ENCODE measurements at places on chromosomes 4 and X.

DNA sequence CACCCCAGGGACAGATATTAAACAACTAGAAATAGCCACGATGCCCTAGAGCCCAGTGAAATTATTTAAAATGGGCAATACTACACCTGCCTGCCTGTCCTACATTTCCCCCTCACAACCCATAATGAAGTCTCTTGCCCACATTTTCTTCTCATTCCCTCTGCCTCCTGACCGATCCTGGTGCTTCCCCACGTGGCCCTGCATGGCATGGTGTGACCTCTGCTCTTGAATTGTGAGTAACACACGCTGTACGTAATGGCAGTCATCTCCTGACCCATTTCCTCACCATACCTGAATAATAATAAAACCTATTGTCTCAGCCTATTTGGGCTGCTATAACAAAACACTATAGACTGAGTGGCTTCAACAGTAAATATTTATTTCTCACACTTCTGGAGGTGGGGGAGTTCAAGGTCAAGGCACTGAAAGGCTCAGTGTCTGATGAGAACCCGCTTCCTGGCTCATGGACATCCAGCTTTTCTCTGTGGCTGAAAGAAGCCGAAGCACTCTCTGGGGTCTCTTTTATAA lies 77.0 kb upstream of the ENPP6 start:
- no peak for DNase-seq

GRCh38 chrX:8668813-8669212 lies 63.1 kb downstream of the ANOS1 start:
- no peak for DNase-seq

- no peak for DNase-seq
These were observed 429.3 kb downstream of the AFF2 start for GRCh38 chrX:148929686-148930085.

DNA sequence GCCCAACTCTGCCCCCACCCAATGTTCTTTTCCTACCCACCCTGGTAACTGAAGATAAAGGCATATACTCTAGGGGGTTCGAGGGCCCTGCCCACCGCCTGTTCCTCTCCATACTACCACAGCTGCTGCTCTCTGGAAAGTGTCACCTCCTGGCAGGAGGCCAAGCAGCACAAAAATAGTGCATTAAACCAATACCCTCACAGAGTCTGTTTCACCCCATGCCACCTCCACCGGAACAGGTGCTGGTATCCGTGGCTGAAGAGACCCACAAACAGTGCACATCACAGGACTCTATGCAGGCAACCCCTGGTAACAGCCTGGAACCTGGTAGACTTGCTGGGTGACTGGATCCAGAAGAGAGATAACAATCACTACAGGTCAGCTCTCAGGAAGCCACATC lies 85.1 kb upstream of the CTSO start:
- no peak for DNase-seq

DNA sequence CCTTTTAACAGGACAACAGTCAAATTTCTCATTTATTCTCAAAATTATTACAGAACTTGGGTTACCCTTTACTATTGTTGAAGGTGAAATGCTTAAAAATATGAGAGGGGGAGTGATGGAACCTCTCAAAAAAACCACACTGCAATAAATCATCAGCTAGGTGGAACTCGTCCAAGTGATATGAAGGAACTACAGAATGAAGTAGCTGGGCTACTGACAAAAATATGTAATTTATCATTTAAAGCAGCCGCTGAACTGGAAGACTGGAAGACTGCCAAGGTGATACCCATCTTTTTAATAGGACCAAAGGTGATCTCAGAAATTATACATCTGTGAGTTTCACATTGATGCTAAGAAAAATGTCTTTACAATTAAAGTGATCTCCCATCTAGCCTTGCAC lies 597.7 kb upstream of the TENM3 start:
- DNase-seq: no peak

GRCh38 chr4:54032558-54033135 lies 31.8 kb downstream of the CHIC2 start:
- no peak for DNase-seq

DNA sequence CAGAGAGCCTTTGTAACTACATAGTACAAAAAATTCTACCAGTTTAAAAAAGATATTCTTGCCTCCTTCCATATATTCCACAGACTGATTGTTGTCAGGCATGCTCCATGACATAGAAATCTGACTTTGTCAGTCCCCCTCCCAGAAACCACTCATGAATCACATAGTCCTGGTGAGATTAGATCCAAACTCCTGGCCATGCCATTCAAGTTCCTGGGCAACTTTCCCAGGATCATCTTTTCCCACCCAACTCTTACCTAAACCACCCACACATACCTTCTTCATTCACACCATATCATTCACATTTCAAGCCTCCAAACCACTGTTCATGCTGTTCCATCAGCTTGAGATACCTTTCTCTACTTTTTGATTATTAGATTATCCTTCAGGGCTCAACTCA lies 46.4 kb downstream of the SLC16A2 start:
- DNase-seq: no peak

DNA sequence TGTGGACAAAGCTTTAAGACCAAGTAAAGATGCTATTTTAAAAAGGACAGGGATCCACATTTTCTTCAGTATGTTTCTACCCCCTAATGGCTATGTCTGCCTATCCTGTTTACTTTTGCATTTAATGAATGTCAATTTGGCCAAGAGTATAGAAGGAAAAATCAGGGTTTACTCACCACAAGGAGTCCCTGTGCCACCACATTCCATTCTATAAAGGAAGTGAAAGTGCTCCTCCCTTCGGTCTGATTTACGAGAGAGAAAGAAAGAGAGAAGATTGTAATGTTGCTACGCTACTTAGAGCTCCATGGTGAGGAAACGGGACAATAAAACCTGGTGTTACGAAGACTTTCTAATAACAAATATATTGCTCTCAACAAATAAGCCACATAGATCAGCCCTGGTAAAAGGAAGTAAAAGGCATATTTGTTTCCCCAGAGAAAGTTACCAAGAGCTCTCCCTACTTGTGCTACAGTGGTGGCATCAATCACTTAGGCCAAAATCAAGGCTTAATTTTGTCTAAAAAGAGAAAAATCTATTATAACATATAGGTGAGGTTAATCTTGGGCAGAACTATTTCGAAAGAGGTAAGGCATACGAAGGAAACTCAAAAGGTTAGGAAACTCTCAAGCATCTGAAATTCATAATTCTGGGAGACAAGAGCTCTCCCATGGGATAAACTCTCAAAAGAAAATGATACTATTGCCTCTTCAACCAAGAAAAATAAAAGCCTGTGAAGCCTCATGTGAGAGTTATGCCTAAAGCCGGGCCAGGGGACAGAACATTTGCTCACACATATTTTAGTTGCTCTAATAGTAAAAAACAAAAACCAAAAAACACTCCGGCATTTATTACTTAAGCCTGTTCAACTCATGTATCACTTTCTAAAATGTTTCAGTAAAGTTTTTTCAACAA lies 29.5 kb downstream of the TAPT1 start:
- peak; percentile 47 for DNase-seq

DNA sequence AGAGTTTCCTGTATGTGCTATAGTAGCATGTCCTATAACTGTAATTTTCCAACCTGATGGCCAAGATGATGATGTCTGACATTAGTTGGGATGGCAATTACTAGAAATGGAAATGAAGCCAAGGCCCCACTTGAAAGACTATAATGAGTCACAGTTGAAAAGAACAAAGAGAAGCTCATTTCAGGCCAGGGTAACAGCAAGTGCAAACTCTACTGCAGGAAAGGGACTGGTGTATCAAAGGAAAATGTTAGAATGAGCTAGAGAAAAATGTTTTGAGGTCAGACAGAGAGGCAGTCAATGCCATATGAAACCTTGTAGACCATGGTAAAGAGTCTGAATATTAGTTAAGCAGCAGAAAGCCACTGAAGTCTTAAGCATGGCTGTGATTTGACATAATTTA lies 146.2 kb upstream of the SH3RF1 start:
- no peak for DNase-seq

GRCh38 chr4:21641696-21642095 lies 306.9 kb downstream of the KCNIP4 start:
- no peak for DNase-seq

GRCh38 chrX:93419642-93420041 lies 253.7 kb downstream of the NAP1L3 start:
- no peak for DNase-seq

DNA sequence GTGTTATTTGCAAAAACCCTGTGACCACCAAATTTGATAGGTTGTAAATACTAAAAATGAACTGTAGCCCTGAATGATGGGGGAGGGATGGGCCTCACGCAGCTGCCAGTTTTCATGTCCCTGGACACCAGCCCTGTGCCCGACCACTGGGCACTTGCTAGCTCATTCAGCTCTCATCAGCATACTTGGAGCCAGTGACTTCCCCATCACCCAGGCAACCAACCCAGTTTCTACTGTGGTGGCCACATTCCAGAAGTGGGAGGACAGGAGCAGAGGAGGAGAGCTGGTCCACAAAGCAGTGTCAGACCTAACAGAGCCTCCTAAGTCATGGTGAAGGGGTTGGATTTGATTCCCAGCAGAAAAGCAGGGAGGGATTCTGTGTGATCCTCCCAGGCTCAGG lies 128.2 kb downstream of the CPEB2 start:
- no peak for DNase-seq

DNA sequence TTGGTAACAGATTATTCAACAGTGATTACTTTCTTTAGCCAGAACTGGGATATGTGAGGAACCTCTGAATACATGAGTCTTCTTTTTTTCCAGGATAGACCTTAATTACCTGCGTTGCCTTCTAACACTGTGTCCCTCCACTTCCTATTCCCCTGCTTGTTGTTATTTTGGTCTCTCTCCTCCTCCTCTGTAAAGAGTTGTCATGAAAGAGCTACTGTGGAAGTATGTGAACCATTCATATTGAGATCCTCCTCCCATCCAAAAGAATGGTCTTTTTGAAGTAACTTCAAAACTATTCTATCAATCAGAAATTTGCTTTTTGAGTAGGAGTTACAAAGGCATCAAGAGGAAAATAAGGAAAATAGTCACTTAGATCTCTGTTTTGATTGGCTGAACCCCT lies 420.0 kb upstream of the TENM3 start:
- no peak for DNase-seq

- no peak for DNase-seq
These were observed 106.5 kb downstream of the CPZ start for GRCh38 chr4:8699063-8699385.

- no peak for DNase-seq
These were observed 2043.8 kb downstream of the ARAP2 start for GRCh38 chr4:34200535-34200934.

DNA sequence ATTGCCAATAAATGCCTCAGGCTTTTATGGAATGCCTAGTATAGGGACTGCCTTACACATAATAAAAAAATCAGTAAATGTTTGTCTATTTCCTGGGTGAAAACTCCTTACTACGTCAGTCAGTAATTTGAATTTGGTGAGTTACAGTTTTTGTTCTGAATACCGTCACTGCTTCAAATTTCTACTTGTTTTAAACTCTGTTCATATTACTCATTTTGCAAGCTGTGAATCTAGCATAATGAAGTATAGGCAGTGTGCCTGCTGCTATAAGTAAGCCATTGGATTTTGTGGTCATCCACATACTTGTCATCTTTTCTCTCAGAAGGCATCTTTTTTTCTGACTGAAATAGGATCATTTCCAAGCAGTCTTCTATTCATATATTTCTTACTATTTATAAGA lies 43.1 kb downstream of the SYNPO2 start:
- DNase-seq: no peak

- DNase-seq: no peak
These were observed 815.6 kb upstream of the ADGRL3 start for GRCh38 chr4:60384516-60384915.

GRCh38 chrX:31580726-31581125 lies 508.9 kb upstream of the FTHL17 start:
- peak; percentile 73 for DNase-seq

- peak; percentile 37 for DNase-seq
These were observed 9.5 kb downstream of the NAF1 start for GRCh38 chr4:163157157-163157556.

GRCh38 chr4:109708990-109709389 lies 5.7 kb upstream of the CASP6 start:
- DNase-seq: no peak

DNA sequence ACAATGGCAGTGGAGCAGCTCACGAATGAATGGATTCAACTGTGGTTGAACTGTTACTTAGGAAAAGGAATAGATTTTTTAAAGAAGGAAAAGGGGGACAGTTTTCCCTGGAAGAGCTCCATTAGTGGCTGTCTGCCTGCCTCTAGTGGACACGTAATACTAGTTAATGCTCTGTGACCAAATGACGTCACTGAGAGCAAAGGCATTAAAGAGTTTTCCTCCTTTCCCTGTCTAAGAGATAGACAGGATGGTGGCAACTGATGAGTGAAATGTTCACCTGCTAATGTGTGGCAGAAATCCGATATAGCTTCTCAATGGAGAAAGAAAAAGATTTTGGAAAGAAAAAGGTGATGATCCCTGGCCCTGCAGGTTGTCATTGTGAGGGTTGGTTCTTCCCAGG lies 52.3 kb upstream of the SCML1 start:
- DNase-seq: no peak

GRCh38 chr4:140326395-140326993 lies 47.0 kb upstream of the SCOC start:
- DNase-seq: no peak

DNA sequence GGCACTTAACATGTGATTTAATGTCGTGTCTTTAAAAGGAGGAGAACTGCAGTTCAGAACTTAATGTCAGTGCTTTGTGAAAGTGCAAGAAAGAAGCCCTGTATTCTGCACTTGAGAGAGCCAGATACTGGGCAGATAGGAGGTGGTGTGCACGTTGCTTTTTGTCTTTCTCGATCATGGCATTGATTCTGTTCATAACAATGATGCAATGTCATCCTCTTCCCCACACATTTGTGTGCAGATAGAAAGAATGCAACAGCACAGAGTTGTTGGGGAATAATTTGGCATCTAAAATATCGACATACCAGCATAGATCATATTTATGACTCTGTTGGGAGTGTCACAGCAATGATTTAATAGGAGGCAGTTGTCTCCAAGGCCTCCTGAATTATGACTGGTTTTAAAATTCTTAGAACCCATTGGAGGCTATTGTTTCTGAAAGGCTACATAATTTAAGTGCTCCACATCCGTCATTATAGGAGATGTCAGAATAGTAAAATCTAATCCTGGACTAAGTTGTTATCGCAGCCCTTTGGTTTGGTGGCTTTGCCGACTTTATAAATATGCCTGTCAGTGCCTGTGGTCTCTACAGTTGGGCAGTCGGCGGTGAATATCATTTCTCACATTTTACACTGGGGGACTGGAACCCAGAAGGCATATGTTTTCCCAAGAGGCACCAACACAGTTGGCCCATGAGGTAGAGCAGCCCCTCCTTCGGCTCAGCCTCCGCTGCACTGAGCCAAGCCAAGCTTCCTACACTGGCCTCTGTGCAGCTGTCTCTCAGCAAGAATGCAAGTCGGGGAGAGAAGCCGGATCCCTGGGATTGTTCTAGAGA lies 124.9 kb downstream of the PTTG2 start:
- peak; percentile 92 for DNase-seq

DNA sequence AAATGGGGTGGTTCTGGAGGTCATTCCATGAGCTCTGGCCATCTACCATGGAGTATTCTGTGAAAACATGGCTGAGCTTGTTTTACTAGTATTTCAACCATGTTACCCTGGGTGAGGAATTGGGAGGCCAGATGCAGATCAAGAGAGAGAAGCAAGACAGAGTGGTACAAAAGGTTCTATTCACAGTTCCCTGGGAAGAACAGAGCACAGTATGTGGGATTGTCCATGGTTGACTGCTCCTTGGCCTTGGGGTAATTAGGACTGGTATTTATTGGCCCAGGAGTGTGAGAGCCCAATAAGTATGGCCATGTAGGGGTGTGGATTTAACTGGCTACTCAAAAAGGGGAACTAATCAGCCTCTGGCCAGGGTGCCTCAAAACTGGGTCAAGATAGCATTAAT lies 239.7 kb upstream of the GATB start:
- DNase-seq: no peak

- DNase-seq: no peak
These were observed 56.7 kb upstream of the ENPP6 start for GRCh38 chr4:184274286-184274951.
